Natural killer cell treated with Interleukin-12 subunit alpha and Interleukin-12 subunit beta and Interleukin-15 and Interleukin-18, amount 100 ng/mL, for 72 hours (primary cell): ENCODE measurements at places on chromosomes 12 and 14.
A peak's percentile ranks its signal among the peaks of the same experiment; 100 is the strongest.

GRCh38 chr12:4134448-4135263 lies 138.9 kb upstream of the CCND2 start:
- DNase-seq = peak; percentile 22

DNA sequence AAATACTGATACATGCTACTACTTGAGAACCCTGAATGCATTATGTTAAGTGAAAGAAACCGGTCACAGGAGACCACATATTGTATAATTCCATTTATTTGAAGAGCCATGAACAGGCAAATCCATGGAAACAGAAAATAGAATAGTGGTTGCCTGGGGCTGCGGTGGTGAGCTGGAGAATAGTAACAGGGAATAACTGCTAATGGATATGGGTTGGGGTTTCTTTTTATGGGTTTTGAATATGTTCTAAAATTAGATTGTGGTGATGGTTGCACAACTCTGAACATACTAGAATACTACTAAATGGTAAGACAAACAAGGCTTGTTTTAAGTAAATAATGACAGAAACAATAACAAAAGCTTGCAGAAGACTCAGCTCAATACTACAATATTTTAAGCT lies 293.0 kb downstream of the BTG1 start:
- DNase-seq = no peak

DNA sequence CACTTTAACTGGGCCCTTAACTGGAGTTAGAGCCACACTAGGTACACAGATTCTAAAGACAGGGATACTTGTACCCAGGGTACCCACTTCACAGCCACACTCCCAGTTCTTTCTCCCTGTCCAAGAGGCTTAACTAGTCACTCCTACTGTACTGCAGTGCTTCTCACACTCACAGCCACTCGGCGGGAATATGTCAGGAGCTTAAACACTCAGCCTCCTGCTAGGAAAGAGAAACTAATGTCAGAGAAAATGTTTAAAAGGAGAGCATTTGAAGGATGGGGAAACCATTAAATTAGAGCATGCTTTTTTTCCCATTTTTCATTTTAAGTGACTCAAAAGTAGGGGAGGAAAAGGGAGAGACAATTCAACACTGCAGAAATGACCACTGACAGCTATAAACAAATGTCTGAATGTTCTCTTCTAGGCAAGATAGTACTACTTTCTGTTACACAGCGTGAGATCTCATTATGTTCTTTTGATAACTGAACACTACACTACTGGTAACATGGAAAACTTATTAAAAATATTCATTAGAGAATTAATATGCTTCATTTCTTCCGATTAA lies 22.9 kb upstream of the MDM1 start:
- DNase-seq = no peak

- no peak for DNase-seq
Observed at GRCh38 chr14:89137526-89138163, 279.4 kb downstream of the FOXN3 start.

- DNase-seq = no peak
Observed at GRCh38 chr14:71244341-71244740, 337.1 kb downstream of the PCNX1 start.
